ENCODE measurements at places on chromosomes 12 and 14.

GRCh38 chr14:63788011-63788933, 60.4 kb upstream of the SGPP1 start:
- no peak for DNase-seq

- no peak for DNase-seq
Measured at GRCh38 chr14:70935135-70935534, 27.9 kb downstream of the PCNX1 start.

GRCh38 chr14:54702014-54702491, 135.1 kb downstream of the SAMD4A start:
- DNase-seq = no peak

DNA sequence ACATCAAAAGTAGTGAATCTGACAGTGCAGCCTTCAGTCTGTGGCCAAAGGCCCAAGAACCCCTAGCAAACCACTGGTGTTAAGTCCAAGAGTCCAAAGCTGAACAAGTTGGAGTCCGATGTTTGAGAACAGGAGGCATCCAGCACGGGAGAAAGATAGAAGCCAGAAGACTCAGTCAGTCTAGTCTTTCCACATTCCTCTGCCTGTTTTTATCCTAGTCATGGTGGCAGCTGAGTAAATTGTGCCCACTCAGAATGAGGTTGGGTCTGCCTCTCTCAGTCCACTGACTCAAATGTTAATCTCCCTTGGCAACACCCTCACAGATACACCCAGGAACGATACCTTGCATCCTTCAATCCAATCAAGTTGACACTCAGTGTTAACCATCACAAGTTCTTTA, 1255.4 kb downstream of the LRFN5 start:
- no peak for DNase-seq

- DNase-seq = no peak
Measured at GRCh38 chr12:15584366-15585041, 204.7 kb downstream of the EPS8 start.

- no peak for DNase-seq
Measured at GRCh38 chr12:104143002-104143401, 5.0 kb upstream of the NFYB start.
